Muscle of back (tissue), 13 donors: ENCODE measurements at places on chromosomes 3 and 15.

GRCh38 chr3:172643506-172644179 lies 67.2 kb downstream of the NCEH1 start:
- DNase-seq: no peak

DNA sequence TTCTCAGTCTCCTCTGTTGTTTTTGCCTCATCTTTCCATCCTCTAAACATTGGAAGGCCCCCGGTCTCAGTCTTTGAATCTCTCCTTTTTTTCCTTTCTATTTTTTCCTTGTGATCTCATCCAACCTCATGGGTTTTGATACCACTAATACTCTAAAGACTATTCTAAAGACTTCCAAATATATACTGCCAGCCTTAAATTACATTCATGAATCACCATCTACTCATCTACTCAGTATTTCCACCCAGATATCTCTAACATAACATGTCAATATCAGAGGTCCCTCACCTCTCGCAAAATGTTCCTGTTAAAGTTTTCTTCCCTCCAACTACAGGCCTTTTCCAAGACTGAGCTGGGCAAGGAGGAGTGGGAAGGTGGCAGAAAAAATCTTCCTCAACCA lies 282.5 kb upstream of the TTC14 start:
- DNase-seq: peak; percentile 1

DNA sequence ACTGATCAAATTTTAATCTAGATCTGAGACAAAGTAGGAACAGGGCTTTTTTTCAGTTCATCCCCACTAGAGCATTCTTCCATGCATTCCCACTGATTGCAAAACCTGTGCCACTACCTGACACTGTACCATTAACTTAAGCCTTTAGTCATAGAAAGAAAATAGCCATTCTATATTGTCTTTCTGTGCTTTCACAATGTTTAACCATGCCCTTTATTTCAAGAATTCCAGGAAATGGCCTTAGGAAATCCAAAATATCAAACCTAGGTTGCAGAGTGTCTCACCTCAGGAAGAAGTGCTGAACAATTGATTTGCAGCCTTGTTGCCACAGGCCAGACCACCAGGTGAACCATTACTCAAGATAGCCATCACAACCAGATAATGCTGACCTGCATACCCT lies 56.2 kb upstream of the TGFBR2 start:
- no peak for DNase-seq

DNA sequence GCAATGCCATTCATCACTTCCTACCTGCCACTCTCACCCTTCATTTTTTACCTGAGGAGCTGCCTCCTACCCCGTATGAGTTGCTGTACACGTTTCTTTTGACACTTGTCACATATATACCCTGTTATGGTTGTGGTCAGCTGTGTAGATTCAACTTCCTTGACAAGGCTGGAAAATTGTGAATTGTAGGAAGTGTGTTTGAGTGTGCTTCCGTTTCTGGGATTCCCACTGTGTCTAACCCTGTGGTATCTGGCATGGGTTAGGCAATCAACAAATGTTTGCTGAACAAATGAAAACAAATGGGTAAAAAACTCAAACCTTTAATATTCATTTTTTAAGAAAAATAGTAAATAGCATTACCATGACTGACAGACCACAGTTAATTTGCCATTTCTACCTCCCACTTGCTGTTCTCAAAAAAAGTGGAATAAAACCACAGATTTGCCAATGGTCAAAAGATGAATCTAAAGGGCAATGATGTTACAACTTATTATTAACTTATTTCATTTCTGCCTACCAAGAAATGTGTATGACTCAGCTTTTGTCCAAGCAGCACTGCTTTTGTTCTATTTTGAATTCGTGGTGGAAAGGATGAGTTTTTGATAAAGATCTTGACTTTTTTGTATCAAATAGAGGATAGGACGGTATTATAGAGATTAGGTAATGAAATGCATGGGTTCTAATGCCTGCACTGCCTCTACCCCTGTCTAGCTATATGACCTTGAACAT lies 404.6 kb downstream of the LPP start:
- no peak for DNase-seq

- peak; percentile 67 for DNase-seq
Measured at GRCh38 chr3:100875239-100875638, 118.0 kb downstream of the ABI3BP start.

- DNase-seq: no peak
Measured at GRCh38 chr3:197248341-197248740, 50.1 kb downstream of the DLG1 start.

- no peak for DNase-seq
Measured at GRCh38 chr3:107450254-107450893, 72.4 kb upstream of the BBX start.

GRCh38 chr15:81244306-81244705 lies 47.6 kb downstream of the IL16 start:
- no peak for DNase-seq

GRCh38 chr15:57406062-57406772 lies 29.9 kb downstream of the CGNL1 start:
- DNase-seq: no peak

DNA sequence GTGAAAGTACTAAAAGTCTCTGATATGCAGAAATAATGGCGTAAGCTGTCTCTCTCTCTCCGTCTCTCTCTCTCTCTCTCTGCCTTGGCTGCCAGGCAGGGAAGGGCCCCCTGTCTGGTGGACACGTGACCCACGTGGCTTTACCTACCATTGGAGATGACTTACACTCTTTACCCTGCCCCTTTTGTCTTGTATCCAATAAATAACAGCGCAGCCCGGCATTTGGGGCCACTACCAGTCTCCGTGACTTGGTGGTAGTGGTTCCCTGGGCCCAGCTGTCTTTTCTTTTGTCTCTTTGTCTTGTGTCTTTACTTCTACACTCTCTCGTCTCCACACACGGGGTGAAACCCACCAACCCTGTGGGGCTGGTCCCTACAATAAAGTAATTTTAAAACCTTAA lies 12.2 kb upstream of the TMEM40 start:
- DNase-seq: no peak

- DNase-seq: no peak
Measured at GRCh38 chr3:159904455-159904854, 84.2 kb upstream of the IL12A start.

DNA sequence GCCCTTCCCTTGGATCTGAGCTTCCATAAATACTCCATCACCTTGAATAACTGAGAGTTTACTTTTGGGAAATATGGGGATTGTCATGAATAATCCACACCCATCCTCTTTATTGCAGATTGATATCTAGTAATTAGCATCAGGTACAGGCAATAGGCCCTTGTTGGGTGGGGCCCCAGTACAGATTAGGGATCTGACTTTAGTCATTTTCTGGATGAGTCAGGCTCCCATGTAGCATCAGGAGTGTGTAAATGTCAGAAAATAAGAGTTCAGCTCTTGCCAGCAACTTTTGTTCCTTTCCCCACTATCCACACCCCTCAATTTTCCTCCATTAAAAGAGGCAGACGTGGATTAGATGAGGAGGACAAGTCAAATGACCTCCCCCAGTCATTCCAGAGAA lies 17.7 kb upstream of the SNRK start:
- DNase-seq: no peak

DNA sequence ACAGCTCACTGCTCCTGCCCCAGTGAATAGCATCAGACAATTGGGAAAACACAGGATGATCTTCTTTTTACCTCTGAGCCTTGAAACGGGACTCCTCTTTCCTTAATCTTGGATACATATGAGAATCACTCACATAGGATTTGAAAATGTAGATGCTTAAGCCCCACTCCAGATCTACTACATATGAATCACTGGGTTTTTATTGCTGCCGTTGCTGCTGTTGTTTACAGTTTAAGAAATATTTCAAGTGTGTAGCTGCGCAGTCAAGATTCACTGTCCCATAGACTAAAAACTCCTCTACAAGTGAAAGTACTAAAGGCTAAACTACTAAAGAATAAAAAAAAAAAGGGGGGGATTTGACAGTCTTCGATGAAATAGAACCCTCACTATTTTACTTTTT lies 765.9 kb downstream of the NTRK3 start:
- DNase-seq: no peak

GRCh38 chr3:113496924-113497323 lies 18.0 kb downstream of the SPICE1 start:
- DNase-seq: no peak

- DNase-seq: no peak
Measured at GRCh38 chr15:65529762-65530317, 423 bp upstream of the HACD3 start.

DNA sequence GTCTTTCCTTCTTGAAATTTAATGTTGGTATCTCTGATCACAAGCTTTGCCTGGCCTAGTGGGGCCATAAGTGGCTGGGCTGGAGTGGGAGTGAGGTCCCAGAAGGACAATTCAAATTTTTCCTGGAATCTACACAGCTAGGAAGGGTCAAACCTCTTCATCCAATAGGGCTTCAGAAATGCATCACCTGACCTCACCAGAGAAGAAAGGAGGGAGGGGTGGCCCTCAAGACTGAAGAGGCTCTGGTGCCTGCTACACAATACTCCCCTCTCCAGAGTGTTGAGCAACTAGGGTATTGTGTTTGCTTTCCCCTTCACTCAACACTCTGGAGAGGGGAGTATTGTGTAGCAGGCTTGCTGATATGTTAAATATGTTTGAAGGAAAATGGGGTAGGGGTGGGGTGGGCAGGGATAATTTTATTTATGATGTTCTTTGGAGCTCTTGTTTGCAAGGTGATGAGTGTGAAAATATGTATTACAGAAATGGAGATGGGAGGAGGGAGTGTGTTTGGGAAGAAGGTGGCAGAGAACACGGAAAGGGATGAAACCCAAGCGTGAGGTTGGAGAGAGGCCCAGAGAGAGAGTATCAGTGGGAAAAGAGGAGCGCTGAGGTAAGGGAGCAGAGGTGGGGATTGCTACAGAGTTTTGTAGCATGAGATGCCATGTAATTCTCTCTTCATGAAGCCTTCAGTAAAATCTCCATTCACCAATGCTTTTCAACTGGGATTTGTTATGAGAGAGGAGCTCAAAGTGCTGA lies 5.7 kb upstream of the KLHL24 start:
- DNase-seq: no peak

GRCh38 chr15:101342056-101342455 lies 47.0 kb upstream of the SNRPA1 start:
- DNase-seq: no peak

DNA sequence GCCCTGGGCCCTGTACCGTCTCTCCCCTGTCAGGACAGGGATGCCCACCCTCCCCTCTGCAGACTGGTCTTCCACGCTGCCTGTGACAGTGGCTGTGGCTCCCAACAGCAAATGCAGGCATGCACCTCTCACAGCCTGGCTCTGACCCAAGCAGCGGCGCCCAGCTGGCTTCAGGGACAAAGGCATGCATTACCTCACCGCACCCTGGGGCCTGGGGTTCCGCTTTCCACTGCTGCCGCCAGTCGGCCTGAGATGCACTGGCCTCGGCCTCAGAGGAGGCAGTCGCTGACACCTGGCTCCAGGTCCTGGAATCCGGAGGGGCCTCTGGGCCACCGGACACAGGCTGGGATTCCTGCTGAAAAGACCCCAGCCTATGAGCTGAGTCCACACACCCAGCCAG lies 70.3 kb downstream of the SCN5A start:
- no peak for DNase-seq

- DNase-seq: no peak
Measured at GRCh38 chr3:110736332-110736731, 335.3 kb upstream of the NECTIN3 start.

DNA sequence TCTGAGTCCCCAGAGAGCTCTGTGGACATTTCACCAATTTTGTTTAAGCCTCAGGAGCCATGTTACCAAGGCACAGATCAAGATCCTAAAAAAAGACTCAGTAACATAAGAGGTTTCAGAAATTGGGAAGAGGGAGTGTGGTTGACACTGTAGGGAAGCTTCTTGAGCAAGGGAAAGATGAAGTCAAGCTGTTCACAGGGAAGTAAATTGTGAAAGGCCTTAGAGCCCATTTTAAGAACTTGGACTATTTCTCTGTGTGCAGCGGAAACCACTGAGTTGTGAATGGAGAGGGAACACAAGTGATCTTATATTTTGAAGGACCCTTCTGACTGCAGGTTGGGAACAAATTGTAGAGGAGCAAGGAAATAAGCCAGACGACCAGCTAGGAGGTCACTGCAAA lies 18.7 kb downstream of the BCL2A1 start:
- DNase-seq: no peak

DNA sequence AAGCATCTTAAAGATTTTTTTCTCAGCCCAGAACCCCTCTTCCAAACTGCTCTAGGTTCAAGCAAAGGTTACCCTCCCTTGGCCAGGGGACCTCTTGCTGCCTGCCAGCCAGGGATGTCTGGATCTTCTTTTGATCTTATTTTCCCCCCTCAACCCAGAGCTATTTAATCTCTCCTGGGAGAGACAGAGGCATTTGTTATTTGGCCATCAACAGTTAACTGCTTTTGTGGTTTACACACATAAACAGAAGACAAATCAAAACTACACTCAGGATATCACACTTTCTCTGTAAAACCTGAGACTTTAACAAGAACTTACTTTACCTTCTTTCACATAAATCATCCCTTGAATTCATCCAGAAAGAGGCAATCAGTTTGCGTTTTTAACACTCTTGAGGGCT lies 272.5 kb downstream of the THSD4 start:
- DNase-seq: no peak

- DNase-seq: peak; percentile 76
Measured at GRCh38 chr15:85865070-85865684, 70.5 kb upstream of the KLHL25 start.

GRCh38 chr3:50599716-50600118 lies 11.9 kb downstream of the CISH start:
- no peak for DNase-seq

GRCh38 chr3:157136647-157137387 lies 23.1 kb downstream of the CCNL1 start:
- DNase-seq: no peak

DNA sequence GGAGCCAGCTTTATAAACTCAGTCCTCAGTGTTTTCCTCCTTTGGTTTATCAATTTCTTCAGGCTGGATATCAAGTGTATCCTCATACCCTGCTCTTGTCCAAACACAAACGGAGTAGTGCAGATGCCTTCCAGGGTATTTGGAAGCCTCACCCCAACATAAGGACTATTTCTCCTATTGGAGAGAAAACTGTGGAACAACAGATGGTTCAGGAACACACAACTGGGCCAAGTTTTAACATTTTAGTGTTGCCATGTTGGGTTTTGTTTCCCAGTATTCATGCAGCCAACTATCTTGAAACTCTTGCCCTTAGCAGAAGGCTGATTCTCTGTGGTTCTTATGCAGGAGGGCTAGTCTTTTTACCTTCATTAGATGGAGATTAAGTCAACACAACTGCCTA lies 398.1 kb downstream of the GABRB3 start:
- no peak for DNase-seq
